ENCODE measurements at places on chromosomes 5 and 9. TPM values are rescaled to one million over a fixed set of nuclear protein-coding genes. Genes with fewer than 3 reads are reported as not detected.

DNA sequence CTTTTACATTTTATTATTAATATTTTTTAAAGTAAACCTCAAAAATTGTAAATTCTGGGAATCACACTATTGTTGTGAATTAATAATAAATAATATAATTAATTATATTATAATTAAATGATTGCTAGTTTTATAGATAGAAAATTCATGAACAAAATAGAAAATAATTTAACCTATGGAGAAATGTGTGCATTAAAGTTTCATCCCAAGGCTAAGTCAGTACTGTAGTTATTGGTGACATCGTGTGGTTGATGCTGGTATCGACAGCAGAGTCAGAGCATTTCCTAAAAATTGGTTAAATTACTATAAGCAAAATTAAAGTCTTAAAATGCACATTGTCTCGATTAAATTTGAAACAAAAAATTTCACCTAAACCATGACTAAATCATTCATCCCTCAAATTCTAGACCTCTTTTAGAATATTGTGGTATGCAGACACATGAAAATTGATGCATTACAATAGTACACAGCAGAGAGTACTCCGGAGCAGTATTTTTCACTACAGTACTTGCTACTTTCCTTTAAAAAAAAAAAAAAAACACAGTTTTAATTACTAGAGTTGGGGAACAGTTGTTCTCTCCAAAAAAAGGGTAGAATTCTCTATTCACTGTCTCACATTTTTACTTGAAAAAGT, 73.9 kb downstream of the RORB start:
- no peak for DNase-seq

DNA sequence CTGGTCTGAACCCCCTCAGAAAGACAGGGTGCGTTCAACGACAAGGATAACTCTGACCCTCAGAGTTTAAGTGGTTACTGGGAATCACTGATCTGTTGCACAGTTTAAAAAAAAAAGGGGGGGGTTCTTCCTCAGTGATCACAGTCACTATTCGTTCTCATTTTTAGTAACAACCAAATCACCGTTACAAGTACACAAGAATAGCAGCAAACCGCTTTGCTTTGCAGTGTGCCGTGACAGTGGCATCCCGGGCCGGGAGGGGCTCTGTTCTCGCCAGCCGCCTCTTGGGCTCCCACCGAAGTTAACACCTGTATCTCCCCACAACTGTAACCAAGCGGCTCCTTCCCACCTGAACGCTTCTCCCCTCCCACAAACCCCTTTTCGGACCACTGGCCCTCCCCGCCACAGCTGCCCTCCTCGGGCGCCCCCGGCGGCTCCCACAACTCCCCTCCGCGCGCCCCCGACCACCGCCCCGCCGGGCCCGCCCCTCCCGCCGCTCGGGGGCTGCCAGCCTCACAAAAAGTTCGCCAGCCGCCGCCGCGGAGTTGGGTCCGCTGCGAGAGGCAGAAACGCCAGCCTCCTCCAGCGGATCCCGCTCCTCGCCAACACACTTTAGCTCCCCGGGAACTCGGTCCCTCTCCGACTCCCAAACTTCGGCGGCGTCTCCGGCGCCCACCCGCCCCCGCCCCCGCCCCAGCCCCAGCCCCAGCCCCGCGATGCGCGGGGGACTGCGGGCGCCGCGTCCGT, 1.2 kb downstream of the SSBP2 start:
- DNase-seq: peak; percentile 58

- DNase-seq: no peak
These were observed 198.7 kb upstream of the HAPLN1 start for GRCh38 chr5:83919071-83920041.

GRCh38 chr5:149549461-149550267, 1.6 kb downstream of the CSNK1A1 start:
- DNase-seq: no peak

- no peak for DNase-seq
These were observed 1260.8 kb upstream of the WWC1 start for GRCh38 chr5:167030500-167031120.

The GPR107 gene
- 48.2 TPM for total RNA-seq

The KIF4B gene
- not detected for total RNA-seq
